ENCODE measurements at places on chromosomes 7 and 10. TPM values are rescaled to one million over a fixed set of nuclear protein-coding genes. Genes with fewer than 3 reads are reported as not detected.

WEE2 gene
- total RNA-seq: 0.20 TPM

NKX2-3 gene
- total RNA-seq: not detected

DNA sequence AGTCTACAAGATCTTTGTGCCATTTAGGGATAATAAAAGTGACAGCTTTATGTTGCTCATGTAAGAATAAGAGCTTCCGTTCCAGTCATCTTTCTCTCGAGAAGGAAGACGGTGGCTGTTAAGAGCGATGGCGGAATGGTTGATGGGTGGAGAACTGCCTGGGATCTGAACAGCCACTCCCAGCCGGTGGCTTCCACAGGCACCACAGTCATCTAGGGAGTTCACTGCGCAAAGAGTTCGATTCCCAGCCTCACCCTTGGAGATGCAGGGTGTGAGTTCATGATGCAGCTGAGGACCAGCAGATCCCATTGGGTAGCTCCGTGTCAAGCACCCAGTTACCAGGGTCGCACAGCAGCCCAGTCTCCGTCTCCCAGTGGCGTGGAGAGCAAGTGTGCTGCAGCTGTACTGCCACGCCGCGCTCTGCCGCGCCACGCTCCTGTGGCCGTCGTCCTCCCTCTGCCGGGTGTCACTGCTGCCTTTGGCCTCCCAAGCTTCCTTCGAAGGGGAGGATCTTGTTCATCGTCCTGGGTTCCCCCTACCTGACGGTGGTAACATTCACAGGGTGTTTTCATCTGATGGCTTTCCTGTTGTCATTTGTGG, 7.8 kb downstream of the SUN1 start:
- DNase-seq: no peak

GRCh38 chr7:5554287-5554610, 130.6 kb upstream of the TNRC18 start:
- no peak for DNase-seq

GRCh38 chr7:151999424-152000090, 25.9 kb upstream of the GALNT11 start:
- no peak for DNase-seq

- no peak for DNase-seq
These were observed 2.8 kb upstream of the PDK4 start for GRCh38 chr7:95599069-95599468.

GRCh38 chr10:107022600-107023354, 141.7 kb downstream of the SORCS1 start:
- DNase-seq: no peak

DNA sequence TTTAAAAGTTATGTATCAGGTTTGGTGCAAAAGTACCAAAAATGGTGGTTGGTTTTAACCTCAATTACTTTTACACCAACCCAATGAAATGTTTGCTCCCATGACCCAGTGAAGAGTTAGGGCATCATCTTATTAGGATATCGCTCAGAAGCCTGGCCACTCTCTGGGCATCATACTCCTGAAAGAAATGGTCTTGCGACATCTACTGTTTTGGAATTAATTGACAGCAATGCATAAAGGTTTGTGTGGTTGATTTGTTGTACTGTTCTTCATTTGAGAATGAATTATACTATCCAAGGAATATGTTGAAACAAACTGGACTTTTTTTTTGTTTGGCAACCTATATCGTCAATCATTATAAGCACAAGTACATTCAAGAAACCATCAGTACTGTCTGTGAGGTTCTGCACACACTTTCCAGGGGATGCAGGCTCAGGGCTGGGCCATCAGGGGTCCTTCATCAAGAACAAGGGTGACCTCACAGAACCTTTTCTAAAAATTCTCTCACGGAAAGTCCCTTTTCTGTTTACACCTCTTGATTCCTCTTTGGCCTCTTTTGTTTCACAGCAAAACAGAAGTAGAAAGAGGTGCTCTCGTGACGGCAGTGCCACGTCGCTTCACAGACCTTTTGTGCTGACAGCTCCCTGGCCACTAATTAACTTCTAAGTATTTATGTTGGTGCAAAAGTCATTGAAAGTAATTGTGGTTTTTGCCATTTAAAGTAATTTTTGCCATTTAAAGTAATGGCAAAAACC, 117.2 kb upstream of the KLF6 start:
- no peak for DNase-seq

LIPJ gene
- 0.15 TPM for total RNA-seq

UCMA gene
- total RNA-seq: not detected

PLEKHS1 gene
- 0.13 TPM for total RNA-seq

- no peak for DNase-seq
These were observed 56.2 kb upstream of the ABLIM1 start for GRCh38 chr10:114714281-114714741.

Measured in ovary (tissue), 10 donors.